ENCODE measurements at places on chromosomes 13 and 19.

DNA sequence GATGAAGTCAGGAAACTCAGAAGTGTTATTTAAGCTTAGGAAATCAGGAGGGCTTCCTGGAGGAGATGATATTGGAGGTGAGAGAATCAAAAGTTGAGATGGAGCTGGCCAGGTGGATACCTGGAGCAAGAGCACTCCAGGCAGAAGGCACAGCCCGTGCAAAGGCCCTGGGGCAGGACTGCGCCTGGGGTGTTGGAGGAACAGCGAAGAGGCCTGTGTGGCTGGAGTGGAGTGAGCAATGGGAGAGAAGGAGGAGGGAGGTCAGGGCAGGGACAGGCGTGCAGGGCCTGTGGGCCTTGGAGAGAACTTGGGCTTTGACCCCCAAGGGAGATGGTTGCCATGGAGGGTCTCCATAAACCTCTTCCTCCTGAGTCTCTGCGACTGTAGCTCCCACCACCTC lies 42.1 kb downstream of the ZNRF4 start:
- DNase-seq, result no peak

GRCh38 chr19:39009001-39009400 lies 23.3 kb downstream of the FBXO27 start:
- DNase-seq, result no peak

GRCh38 chr13:42377640-42378382 lies 105.9 kb downstream of the AKAP11 start:
- DNase-seq, result no peak

DNA sequence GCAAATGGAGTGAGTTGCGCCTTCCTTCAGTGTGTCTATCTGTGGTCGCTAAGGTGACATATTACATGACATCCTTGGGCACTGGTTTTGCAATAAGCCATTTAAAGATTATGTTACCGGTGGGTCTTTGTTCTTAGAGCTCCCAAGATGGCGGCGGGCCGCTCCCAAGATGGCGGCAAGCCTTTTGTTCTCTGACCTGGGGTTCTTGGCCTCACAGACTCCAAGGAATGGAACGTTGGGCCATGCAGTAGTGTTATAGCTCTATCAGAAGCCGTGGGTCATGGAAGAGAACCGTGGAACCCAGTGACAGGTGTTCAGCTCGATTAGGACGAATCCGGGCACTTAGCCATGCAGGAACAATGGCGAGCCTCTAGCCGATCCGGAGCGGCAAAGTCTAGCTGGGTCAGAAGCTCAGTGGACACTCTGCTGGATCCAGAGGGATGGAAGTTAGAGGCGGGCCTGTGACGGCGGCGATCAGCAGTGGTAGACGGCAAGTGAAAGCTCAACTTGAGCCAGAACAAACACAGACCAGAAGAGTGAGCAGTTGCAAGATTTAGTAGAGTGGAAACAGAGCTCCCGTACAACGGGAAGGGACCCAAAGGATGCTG lies 188.6 kb downstream of the TEX29 start:
- no peak for DNase-seq

DNA sequence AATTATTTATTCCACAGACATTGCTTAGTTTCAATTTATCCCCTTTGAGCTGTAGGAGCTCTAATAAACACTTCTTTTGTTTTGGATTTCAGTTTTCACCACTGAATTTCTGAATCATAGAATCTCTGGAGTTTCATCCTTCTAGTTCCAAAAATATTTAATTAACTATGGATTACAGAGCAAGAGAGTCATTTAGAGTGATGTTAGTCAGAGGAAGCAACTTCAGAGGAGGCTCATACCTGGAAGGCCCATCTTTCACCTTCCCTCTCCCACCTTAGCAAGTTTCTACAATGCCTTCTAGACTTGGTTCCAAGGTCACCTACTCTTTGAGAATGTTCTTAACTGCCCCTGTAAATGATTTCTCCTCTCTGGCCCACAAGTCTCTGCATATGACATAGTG lies 353.2 kb downstream of the SPRY2 start:
- DNase-seq, result no peak

DNA sequence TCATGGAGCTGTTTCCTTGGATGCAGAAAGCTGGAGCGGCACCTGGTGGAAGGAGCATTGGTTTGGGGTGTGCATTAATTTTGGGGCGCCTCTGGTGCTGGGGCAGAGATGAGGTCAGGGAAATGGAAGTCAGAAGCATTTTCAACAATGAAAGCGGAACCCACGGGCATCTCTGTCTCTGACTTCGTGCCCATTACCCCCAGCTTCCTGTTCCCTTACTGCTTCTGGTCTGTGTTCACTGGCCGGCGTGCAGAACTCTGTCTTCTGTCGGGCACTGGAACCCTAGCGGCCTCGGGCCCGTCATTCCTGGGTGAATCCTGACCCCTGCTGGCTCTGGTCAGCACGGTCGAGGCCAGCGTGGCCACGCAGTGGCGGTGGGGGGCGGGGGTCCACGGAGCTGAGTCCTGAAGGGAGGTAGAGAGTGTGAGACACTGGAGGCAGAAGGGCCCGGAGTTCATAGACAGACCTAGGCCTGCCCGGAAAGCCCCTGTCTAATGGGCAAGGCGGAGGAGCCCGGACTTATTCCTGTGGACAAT lies 7.9 kb upstream of the LINGO3 start:
- no peak for DNase-seq

DNA sequence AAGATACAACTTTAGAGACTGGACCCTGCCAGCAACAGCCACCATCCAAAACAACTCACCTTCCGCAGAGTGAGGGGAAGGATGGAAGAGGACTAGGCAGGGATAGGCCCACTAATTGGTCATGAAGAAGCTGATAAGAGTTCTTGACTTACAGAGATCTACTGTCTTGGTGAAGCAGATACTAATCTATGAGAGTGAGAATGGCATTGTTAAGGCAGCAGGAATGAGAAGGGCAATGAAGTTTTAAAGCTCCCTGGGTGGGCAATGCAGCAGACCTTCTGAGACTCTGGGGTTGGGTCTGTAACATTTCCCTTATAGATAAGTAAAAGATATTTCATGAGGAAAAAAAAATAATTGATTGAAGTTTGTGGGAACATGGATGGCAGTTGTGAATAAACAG lies 63.7 kb downstream of the KLF12 start:
- DNase-seq, result no peak

GRCh38 chr13:44765001-44765471 lies 188.9 kb upstream of the TSC22D1 start:
- DNase-seq, result no peak

DNA sequence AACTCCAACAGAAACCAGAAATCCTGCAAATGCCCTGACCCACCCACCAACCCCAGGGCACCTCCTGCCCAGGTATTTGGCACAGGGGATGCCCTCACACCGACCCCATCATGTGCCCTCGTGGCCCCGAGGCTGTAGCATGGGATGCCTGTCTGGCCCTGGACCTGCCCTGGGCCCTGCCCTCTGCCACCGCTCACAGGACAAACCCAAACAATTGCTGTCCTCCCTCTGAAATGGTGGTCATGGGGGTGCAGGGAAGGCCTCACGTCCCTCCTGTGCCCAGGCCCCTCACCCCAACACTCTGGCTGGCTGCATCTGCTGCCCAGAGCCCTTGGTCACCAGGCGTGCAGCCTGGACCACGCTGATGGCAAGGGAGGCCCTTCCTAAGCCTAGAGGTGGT lies 2.1 kb upstream of the ZNF181 start:
- no peak for DNase-seq

DNA sequence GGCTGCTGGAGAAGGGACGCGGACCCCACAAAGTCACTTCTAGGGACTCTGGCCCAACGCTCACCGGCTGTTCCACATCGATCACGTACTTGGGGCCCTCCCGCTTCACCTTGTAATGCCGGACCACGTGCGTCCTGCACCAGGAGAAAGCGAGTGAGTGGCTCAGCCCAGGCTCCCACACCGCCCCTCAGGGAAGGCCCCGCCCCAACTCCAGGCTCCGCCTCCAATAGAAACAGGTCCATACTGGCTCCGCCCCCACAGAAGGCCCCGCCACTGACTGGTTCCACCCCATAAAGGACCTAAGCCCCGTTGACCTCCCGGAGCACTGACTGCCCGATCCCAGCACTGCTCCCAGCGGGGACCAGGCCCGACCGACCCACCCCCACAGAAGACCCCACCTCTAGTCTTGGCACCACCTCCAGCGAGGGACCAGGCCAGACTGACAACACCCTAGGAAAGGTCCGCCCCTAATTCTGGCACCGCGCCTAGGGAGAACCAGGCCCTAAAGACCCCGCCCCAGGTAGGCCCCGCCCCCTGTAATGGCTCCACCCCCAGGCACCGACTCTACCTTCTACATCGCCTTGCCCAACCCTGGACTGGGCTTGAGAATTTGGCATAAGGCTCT lies 11.3 kb downstream of the STAP2 start:
- peak; percentile 55 for DNase-seq

- no peak for DNase-seq
Measured at GRCh38 chr13:110225609-110226574, 81.1 kb downstream of the COL4A1 start.
